ENCODE measurements at places on chromosomes 12 and 14.

- peak; percentile 69 for DNase-seq
These were observed 28.2 kb upstream of the LRP1-AS start for GRCh38 chr12:57175428-57176138.

DNA sequence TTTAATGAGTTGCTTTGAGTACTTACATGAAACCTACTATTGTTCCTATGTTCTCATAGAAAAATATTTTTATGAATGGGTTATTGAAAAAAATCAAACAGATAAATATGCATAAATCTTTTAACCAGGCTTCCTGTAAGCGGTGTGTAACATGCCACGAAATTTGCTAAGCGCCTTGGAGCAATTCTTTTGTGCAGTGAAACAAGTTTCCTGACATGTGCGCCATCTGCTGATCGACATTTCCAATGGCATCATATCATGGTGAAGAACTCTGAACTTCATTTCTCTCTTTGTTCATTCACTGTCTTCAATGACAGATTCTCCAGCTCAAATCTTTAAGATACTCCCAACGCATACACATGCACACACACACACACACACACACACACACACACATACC is 145.6 kb upstream of the NAV3 start:
- DNase-seq: peak; percentile 96

DNA sequence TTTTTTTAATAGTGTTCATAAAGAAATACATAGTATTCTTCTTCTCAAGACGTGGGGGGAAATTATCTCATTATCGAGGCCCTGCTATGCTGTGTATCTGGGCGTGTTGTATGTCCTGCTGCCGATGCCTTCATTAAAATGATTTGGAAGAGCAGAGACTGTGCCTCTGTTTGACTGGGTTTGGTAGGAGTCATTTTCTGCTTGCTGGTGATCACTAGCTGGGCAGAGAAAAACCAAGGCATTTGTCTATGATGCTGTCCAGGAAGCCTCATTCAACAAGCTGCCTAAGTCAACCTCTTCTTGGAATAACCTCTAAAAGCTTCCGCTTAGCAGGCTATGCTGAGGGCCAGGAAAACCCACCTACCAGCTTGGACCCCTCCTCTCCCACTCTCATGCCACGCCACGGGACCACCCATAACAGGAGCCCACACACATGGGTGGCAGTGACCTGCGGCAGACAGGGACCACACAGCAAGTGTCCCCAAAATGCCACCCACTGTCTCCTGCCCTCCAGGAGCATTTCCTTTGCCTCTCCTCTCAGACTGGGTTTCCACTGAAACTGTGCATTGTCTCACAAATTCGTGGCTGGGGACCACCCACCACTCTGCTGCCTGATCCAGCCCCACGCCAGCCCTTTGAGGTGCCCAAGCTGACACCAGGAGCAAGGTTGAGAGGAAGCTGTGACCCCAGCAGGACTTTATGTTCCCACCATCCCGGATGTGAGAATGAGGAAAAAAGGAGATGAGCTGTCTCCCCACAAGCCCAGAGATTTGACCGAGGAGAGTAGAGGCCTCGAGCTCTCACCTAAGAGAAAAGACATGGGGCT is 36.8 kb downstream of the DAD1 start:
- DNase-seq: no peak

DNA sequence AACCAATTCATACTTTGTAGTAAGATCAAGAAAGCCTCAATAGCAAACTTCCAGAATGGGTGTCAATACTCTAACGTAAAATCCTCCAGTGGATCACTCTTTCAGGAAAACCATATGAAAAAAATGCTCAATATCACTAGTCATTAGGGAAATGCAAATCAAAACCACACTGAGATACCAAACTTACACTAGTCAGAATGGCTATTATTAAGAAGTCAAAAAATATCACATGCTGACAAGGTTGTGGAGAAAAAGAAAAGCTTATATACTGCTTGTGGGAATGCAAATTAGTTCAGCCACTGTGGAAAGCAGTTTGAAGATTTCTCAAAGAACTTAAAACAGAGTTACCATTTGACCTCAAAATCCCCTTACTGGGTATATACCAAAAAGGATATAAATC is 49.5 kb upstream of the ATXN7L3B start:
- DNase-seq: no peak

- DNase-seq: peak; percentile 71
These were observed 24.7 kb upstream of the MYBPC1 start for GRCh38 chr12:101570047-101570446.
